CD4-positive, alpha-beta T cell treated with Interleukin-1 beta for 1 hour (primary cell): ENCODE measurements at places on chromosomes 12 and 14.

DNA sequence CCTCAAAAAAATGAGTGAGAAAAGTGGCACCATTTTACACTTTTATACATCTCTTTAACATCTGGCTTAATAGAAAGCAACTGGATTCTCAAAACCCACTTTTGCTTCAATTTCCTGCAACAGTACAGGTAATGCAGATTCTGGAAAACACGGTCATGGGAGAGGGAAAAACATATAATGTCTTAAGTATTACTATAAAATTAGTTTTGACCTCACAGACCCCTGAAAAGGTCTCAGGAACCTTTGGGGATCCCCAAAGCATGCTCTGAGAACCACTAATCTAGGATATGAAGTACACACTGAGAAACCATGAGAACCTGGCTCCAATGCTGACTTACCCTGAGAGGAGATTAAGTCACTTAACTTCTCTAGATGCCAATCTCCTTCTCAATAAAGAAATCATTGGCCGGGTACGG, 64.7 kb downstream of the PPP2R5E start:
- no peak for DNase-seq

GRCh38 chr12:44379831-44380230, 496.3 kb downstream of the NELL2 start:
- no peak for DNase-seq

GRCh38 chr12:97112136-97112535, 205.1 kb downstream of the NEDD1 start:
- no peak for DNase-seq

GRCh38 chr12:28787151-28787550, 361.9 kb upstream of the FAR2 start:
- DNase-seq: no peak

- no peak for DNase-seq
These were observed 352.3 kb downstream of the CACNA1C start for GRCh38 chr12:2405039-2405438.

GRCh38 chr12:84841591-84841990, 71.0 kb downstream of the SLC6A15 start:
- no peak for DNase-seq

DNA sequence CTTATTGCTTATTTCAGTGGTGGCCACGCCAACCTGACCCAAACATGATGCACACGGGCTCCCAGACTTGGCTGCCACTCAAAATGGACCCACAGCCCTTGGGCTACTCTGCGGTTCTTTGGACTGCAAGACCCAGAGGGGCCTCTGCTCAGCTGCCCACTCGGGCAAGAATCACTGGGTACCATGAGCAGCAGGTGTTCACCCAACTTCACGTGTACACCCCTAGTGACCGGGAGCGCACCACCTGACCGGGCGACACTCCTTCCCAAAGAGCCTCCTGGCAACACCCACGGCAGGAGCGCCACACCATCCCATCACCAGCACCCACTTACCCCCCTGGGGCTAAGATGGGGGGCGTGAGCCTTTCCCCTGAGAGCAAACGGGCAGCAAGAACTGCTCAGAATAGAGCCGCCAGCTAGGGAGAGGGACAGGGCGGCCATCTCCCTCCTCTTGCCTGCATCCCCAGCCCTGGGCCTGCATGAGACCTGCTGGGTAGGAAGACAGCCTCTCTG, 32.0 kb downstream of the CCNK start:
- no peak for DNase-seq
